Chondrocyte (in vitro differentiated cells): ENCODE measurements at places on chromosomes 4 and X. TPM values are rescaled to one million over a fixed set of nuclear protein-coding genes. Genes with fewer than 3 reads are reported as not detected.

- H3K4me1 ChIP-seq: peaks cover 10% of the 10 kb centered on the region
- no peak overlapping the region for H3K4me3 ChIP-seq
- no peak for DNase-seq
Measured at GRCh38 chr4:136863756-136864155, 668.5 kb downstream of the PCDH18 start.

Gene PRRG3
- not detected in 3 replicates for total RNA-seq

DNA sequence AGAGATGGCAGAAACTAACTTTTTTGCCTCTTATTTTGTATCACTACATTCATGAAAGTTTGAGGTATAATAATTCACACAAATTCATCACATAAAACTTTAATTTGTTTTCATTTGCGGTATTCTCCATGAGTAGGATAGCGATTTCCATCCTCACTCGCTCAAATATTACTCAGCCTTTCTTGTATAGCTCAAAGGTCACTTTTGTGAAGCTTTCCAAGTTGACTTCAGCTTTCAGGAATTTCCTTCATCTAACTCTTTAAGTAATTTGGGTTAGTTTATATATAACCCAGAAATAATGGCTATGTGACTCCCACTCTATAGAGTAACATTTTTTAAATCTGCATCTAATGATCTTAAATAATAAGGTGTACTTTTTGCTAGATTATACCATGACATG lies 314.4 kb downstream of the IL1RAPL1 start:
- no peaks in the 10 kb centered on the region for H3K4me1 ChIP-seq
- no peak overlapping the region for H3K4me3 ChIP-seq
- no peak for DNase-seq
- H3K27me3 ChIP-seq: no peaks in the 10 kb centered on the region

DNA sequence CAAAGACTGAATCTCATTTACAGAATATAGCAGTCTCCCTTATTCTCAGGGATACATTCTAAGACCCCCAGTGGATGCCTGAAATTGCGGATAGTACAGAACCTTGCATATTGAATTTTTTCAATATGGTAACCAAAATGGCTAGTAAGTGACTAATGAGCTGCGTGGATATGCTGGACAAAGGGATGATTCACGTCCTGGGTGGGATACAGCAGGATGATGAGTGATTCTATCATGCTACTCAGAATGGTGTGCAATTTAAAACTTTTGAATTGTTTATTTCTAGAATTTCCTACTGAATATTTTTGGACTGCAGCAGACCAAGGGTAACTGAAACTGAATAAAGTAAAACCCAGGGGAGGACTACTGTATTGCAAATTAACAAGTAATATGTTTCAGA lies 66.7 kb downstream of the STAG2 start:
- peaks cover 9% of the 10 kb centered on the region for H3K4me1 ChIP-seq
- no peak for DNase-seq
- no peaks in the 10 kb centered on the region for H3K36me3 ChIP-seq
- H3K4me3 ChIP-seq: no peak overlapping the region

GRCh38 chr4:91373546-91373945 lies 930.2 kb upstream of the GRID2 start:
- H3K27me3 ChIP-seq: no peaks in the 10 kb centered on the region
- no peak overlapping the region for H3K4me3 ChIP-seq
- DNase-seq: no peak
- H3K27ac ChIP-seq: no peak overlapping the region
- no peaks in the 10 kb centered on the region for H3K4me1 ChIP-seq
- H3K36me3 ChIP-seq: no peaks in the 10 kb centered on the region

DNA sequence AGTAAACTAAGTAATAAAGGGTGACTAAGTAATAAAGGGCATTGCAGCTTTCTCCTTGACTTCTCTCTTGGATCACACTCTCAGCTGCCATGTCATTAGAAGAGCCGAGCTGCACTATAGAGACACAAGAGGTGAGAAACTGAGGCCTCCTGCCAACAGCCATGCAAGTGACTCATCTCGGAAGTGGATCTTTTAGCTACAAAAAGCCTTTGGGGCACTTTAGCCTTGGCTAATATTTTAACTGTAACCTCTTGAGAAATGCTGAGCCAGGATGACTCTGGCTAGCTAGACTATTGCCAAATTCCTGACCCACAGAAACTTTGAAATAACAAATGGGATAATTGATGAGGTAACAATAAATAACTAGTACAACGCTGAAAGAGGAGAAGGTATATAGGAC lies 1.5 kb upstream of the NEIL3 start:
- H3K4me1 ChIP-seq: peaks cover 12% of the 10 kb centered on the region
- no peak overlapping the region for H3K27ac ChIP-seq
- H3K4me3 ChIP-seq: no peak overlapping the region
- no peak for DNase-seq
- H3K27me3 ChIP-seq: no peaks in the 10 kb centered on the region

GRCh38 chrX:130176354-130176776 lies 4.6 kb downstream of the RAB33A start:
- no peak for DNase-seq
- H3K4me3 ChIP-seq: no peak overlapping the region
- peak overlapping the region; percentile 13 for H3K27ac ChIP-seq
- H3K4me1 ChIP-seq: peaks cover 48% of the 10 kb centered on the region
- H3K36me3 ChIP-seq: peaks cover 6% of the 10 kb centered on the region
- H3K27me3 ChIP-seq: no peaks in the 10 kb centered on the region

Gene HDX
- total RNA-seq: 4.0 to 4.5 TPM (median 4.2 TPM) in 3 replicates

DNA sequence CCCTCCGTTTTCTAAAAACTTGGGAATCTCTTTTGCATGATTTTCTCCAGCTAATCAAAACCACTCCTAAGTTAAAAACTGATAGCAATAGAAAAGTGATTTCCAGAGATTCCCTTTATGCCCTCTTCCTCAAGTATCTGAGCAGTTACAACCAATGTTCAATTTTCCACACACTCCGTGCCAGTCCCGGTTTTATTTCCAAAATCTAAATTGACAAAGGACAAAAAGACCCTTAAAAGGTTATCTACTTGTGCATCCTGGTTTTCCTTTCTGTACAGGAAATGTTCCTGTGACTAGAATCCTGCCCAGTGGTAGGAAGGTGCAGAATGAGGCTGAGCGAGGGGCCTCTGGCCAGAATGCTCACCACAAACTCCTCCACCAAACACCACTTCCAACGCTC lies 1.3 kb downstream of the SFRP2 start:
- peaks cover 34% of the 10 kb centered on the region for H3K27me3 ChIP-seq
- peak overlapping the region; percentile 81 for H3K4me3 ChIP-seq
- peak overlapping the region; percentile 76 for H3K27ac ChIP-seq
- DNase-seq: no peak
- H3K4me1 ChIP-seq: peaks cover 58% of the 10 kb centered on the region
